Activated CD4-positive, alpha-beta T cell treated with anti-CD3 and anti-CD28 coated beads for 36 hours (primary cell): ENCODE measurements at places on chromosomes 1 and 21.

DNA sequence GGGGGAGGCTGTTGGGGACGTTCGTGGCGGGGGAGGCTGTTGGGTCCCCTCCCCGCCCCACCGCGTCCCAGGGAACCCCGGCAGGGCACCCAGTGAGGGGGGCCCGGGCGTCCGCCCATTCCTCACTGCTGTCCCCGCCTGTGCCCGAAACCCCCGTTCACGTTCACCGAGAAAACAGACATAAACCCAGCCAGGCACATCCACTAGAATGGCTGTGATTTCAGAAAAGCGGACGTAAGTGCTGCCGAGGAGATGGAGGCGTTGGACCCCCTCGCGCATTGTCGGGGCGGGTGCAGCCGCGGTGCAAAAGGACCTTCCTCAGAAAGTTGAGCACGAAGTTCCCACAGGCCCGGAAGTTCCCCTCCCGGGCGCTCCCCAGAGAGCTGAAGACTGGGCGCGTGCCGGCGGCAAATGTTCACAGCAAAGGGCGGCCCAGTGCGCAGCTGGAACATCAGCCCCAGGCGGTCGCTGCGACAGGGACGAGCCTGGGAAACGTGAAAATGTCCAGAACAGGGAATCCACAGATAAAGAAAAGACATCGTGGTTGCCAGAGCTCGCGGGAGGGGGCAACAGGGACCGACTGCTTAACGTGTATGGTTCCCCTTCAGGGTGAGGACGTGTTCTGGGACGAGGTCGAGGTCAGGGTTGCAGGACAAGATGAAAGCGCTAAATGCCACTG is 18.5 kb upstream of the SAMD11 start:
- DNase-seq, result peak; percentile 44

GRCh38 chr1:3590139-3590763 is 21.1 kb downstream of the MEGF6 start:
- no peak for DNase-seq

- DNase-seq, result peak; percentile 58
These were observed 20.7 kb downstream of the C1QB start for GRCh38 chr1:22673486-22674409.

- DNase-seq, result no peak
These were observed 38.1 kb downstream of the SOX13 start for GRCh38 chr1:204110894-204111633.

- no peak for DNase-seq
These were observed 57.8 kb upstream of the COL6A2 start for GRCh38 chr21:46039891-46040660.

- DNase-seq, result no peak
These were observed 33.9 kb upstream of the COL6A2 start for GRCh38 chr21:46063734-46064680.

DNA sequence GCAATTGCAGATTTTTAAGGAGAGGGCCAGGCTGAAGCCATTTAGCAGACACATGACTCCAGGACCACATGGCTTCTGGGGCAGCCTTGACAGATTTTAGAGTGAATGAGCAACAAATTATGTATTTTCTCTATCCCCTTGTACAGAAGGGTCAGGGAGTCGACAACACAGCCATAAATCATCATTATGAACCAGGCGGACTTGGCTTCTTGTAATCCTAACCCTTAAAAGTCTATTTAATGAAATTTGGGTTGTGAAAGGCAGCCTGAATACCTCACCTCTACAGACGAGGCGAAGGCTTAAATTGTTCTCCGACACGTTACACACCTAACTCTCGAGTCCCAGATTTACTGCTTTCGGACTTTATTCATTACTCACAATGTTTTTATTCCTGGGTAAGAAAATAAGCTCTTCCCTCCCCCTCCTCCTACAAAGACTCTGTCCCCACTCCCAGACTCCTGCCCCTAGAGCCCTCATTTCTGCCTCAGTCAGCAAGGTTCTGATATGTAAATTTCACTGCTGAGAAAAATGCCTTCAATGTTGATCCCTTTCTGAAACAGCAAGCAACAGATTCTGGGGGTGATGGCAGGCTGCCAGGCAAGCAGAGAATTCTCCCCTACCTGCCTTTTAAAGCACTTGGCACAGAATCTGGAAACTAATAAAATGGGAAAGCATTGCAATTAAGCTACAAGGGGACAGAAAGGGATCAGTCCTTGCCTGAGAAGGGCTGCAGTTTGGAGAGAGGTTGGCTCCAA is 51.6 kb downstream of the PLPP3 start:
- no peak for DNase-seq

- no peak for DNase-seq
These were observed 36.6 kb upstream of the NHLH2 start for GRCh38 chr1:115877511-115877910.
